T-helper 22 cell (primary cell): ENCODE measurements at places on chromosomes 12 and 14.

- no peak for DNase-seq
Observed at GRCh38 chr14:80404413-80404812, 193.1 kb upstream of the DIO2 start.

GRCh38 chr14:95250140-95250769, 69.5 kb downstream of the CLMN start:
- DNase-seq: no peak

- DNase-seq: no peak
Observed at GRCh38 chr14:78758333-78758732, 588.2 kb downstream of the NRXN3 start.

GRCh38 chr14:65255029-65255545, 152.8 kb upstream of the MAX start:
- DNase-seq: no peak

DNA sequence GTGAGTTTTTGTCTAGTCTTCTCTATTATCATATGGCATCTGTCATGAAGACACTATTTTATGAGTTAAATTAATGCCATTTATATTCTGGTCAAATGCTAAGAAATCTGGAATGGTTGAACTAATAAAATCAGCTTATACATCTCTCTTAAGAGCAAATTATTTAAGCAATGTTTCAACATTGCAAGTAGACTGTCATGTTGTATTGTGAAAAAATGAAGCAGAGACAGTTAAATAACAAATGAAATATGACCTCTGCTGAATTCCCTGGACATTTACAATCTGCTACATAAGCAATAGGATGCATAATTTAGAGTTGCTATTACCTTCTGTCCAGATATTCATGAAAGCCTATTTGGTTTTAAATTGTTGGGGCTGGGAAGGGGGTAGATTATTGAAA, 30.6 kb downstream of the NAV3 start:
- DNase-seq: no peak

DNA sequence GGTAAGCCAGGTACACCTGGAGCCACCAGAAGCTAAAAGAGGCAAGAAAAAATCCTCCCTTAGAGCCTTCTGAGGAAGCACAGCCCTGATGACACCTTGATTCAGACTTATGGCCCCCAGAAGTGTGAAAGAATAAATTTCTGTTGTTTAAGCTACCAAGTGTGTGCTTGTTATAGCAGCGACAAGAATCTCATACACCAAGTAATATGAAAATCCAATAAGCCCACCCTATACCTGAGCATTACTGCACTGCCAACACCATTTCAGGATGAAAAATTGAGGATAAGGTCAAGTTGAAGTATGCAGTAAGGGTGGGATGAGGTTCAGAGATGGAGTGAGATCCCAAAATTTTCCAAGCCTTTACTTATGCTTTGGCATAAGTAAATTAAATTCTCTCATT, 163.6 kb upstream of the CCDC196 start:
- DNase-seq: no peak

DNA sequence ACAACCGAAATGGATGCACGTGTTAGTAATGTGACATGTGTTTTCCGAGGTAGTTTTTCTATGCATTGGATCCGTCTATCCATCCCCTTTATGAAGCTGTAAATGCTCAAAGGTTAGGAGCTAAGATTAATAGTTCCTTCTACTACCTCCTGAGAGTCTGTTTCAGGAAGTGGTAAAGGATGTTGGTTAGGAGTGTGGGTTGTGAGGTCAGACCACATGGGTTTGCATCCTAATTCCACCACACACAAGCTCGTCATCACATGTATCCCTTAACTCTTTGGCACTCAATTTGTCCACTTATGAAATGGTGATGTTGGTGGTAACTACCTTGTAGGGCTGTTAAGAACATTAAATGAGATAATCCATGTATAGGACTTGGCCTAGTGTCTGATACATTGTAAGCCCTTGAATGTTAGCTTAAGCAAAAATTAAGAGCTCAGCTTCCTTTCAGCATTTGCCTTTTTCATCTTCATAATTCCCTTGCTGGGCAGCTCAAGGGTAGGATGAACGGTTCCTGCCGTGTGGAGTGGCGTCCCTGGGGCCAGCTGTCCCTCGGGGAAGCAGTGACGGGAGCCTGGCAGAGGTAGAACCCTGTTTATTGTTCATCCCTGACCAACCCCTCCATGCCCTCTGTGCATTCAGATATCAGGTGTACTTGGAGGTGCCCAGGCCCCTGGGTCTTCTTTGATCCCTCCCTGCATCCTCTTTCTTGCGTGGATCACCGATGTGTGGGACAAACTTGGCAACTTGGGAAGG, 52.3 kb downstream of the TSPAN9 start:
- DNase-seq: no peak

DNA sequence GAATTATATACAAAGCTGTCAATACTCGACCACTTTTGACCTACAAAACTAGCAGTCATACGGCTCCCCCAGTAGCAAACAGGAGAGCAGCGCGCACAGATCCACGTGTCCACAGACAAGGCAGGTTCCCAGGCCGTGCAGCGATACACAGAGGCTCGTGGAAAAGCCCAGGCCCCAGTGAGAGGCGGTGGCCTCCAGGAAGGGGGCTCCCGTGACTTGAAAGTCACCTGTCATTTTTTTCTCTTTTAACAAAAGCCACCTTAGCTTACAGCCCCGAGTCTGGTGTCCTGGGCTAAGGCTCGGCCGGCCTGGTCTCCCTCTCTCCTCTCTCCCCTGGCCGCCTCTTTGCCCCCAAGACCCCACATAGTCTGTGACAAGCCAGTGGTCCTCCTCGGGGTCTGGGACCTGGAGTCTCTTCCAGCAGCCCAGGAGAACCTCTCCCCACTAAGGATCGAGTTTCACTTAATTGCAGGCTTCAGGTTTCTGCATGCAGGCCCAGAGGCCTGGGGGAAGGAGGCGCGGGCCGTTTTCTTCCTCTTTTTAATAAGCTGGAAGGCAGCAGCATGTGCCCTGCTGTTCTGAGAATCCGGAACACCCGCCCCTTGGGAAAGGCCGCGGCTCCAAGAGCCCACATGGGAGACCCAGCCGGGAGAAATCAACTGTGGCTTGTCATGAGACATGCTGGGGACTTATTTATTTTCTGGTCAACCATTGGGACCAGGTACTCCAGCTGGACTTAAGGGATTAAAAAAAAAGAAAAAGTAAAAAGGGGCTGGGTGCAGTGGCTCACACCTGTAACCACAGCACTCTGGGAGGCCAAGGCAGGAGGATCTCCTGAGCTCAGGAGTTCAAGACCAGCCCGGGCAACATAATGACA, 15.9 kb downstream of the NCOR2 start:
- DNase-seq: no peak

GRCh38 chr12:76259660-76260389, 88.4 kb downstream of the BBS10 start:
- DNase-seq: no peak

DNA sequence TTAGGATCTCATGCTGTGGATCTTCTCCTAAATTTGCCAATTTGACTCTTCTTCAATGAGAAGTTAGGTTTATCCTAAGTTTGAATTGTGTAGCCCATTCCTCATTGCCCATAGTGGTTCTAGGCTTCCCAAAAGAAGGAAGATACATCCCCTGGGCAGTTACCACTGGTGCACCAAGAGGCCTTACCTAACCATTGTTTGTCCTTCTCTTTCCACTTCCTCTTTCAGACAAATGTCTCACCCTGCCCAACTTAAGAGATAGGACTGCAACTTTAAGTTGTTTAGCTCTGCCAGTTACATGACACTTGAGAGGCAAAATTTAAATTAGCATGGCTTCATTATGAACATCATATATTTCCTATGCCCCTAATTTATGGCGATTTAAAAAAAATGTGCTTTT, 9.4 kb upstream of the KCNH3 start:
- no peak for DNase-seq

GRCh38 chr12:3670083-3670620, 82.8 kb downstream of the CRACR2A start:
- DNase-seq: no peak

GRCh38 chr14:51335531-51335930, 95.5 kb downstream of the TMX1 start:
- DNase-seq: no peak

DNA sequence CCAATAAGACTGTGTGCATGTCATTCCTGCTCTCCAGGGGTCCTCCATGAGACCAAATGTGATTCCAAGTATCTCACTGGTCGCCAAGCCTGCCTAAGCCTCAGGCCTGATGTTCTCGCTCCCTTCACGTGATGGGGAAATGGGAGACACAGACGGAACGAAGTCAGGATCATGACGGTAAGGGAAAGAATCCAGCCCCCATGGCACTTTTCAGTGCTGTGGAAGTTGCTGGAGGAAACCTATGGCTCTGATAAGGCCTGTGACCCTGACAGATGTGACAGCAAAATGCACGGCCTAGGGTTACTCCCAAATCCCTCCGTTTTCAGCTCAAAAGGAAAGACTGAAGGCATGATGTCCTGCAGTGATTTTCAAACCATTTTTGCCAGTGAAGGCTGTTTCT, 184.9 kb downstream of the CALM1 start:
- DNase-seq: no peak

DNA sequence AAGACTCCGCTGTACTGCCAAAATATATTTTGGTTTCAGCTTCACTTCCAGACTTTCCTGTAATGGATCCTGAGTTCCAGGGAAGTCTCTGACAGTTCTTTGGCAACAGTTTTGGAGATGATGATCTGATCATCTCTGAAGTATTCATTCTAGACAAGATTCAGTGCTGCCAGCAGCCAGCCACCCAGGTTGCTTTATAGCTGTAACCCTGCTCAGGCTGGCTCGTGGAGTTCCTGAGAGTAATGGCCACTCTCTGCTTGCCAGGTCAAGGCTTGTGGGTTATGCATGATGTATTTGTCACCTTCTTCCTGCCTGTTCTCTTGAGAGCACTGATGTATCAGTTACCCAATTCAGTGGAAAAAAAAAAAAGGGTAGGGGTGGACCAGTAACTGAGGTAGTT, 124.3 kb downstream of the PPHLN1 start:
- DNase-seq: no peak

- DNase-seq: no peak
Observed at GRCh38 chr14:64110802-64111201, 183.4 kb downstream of the ESR2 start.

GRCh38 chr14:35212471-35213142, 79.6 kb upstream of the PSMA6 start:
- DNase-seq: no peak

DNA sequence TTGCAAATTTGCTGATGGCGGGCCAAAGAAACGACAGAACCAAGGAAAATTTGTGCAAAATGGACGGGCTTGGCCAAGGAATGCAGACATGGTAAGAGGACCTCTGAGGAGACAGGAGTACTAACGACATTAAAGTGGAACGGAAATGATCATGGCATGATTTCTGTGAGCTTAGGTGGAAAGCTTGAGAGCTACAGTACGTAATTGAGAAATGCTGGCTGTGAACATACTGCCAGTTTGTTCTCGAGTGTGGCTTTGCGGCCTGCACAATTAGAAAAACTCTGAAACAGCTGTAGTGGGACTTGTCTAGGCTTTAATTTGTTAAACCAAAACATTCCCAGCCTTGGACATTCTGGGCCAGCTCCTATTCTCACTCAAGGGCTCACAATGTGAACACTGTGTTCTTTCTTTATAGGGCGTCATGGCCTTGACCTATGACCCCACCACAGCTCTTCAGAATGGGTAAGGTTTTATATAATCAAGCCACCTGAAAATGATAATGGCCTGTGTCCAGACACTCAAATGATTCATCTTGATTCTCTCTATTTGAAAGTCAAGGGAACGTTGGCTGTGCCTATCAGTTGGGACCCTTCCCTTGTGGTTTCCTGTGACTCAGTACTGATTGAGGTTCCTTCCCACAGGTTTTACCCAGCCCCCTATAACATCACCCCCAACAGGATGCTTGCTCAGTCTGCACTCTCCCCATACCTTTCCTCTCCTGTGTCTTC, 48.5 kb downstream of the BAZ2A start:
- no peak for DNase-seq

- no peak for DNase-seq
Observed at GRCh38 chr12:67161322-67161918, 107.7 kb upstream of the CAND1 start.

DNA sequence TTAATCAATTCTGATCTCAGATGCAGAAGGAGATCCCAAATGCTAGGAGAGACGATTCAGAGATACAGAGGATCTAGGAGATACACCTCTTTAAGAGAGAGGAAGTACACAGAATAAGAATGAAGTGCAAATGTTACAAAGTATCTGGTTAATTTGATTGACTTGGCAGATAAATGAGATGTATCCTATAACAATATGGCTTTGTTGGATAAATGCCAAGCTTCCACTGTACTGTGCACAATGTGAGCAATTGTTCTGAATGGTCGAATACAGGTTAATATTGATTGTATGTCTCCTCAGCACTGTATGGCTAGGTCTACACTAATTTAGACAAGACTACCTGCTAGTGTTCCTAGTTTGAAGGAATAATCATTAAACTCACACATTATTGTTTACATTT, 119.6 kb upstream of the PTPRB start:
- no peak for DNase-seq

DNA sequence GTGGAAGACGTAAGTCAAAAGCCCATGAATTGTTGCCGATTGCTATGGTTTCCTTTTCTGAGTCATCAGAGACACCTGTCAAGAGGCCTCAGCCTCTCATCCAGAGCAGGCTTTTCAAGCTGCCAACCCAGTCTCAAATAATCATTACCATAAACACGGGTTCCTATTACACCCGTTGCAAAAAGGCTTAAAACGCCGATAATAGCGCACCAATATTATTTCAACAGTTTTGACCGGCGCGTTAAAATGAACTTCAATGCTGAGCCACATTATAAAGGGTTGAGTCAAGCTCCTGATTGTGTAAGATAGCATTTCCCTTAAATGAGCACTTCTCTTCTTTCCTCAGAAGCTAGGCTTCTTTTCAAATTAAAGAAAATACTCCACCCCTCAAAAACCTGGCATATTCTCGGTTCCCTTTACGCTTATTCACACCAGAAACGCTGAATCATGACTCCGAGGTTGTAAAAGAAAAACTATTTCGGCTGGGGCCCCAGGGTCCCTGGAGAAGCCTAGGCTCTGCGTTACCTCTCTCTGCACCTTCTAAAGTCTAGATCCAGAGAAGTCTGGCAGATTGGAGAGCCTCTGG, 1.4 kb downstream of the TMTC1 start:
- DNase-seq: no peak

DNA sequence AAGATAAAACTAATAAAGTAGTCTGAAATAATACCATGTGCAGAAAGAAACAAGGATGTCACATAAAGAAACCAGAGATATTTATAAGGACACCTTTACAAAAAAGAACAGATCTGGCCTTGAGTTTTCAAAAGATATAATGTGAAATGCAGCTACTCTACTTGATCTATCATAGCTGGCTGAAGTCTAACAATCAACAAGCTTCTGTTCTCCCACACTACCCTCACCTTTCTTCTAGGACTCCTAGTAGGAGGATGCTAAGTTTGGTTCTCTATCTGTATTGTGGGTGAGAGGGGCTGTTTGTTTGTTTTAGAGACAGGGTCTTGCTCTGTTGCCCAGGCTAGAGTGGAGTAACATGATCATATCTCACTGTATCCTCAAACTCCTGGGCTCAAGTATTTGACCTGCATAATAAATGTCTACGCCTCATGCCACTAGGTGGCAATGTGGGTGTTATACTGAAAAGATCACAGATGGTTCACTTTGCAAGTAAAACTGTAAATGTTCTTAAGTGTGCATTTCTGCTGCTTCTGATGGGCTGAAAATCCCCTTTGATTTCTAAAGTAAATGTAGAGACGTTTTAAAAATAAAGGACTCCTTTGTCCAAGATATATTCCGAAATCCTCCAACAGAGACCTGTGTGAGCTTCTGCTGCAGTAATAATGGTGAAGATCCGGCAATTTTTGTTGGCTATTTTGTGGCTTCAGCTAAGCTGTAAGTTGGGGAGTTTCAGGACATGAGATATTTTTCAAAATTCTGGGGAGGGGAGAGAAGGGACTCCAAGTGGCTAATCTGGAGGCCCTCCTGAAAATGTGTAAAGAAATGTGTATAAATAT, 269.3 kb downstream of the DAD1 start:
- no peak for DNase-seq
